Activated naive CD8-positive, alpha-beta T cell treated with anti-CD3 and anti-CD28 coated beads for 36 hours (primary cell): ENCODE measurements at places on chromosomes 11 and 22.

- DNase-seq, result no peak
Measured at GRCh38 chr11:23111527-23111926, 251.3 kb upstream of the CCDC179 start.

- DNase-seq, result no peak
Measured at GRCh38 chr11:102792604-102793003, 5.4 kb downstream of the MMP1 start.

- DNase-seq, result no peak
Measured at GRCh38 chr11:18493310-18493709, 33.4 kb downstream of the TSG101 start.

DNA sequence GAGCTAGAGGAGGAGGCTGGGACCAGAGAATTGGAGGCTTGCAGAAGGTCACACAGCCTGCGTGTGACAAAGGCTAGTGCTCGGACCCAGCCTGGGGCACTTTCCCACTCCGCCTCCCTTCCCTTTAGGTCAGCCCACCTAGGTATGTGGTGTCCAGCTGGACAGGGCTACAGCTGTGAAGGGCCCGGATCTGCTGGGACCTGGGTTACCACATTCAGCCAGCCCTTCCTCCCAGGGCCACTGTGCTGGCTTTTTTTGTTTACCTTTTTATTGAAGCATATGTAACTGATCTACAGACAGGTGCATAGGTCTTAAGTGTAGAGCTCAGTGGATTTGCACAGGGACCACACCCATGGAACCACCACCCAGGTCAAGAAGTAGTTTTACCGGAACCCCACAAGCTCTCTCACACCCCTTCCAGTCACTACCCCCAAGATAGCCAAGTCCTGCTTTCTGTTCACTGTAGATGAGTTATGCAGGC lies 8.7 kb downstream of the CAPN5 start:
- no peak for DNase-seq

DNA sequence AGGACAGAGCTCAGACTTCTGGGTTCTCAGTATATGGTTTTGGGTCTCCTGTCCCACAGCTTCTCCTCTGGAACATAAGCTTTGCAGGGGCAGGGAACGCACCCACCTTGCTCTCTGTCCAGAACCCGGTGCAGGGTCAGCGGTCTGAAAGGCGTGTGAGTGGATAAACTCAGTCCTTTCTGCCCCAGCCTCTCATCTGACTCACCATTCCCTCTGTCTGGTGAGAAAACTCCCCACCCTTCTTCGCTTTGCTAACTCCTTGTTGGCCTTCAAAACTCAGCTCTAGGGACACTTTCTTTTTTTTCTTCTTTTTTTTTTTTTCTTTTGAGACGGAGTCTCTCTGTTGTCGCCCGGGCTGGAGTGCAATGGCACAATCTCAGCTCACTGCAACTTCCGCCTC lies 68.9 kb upstream of the NUP50 start:
- DNase-seq, result no peak

DNA sequence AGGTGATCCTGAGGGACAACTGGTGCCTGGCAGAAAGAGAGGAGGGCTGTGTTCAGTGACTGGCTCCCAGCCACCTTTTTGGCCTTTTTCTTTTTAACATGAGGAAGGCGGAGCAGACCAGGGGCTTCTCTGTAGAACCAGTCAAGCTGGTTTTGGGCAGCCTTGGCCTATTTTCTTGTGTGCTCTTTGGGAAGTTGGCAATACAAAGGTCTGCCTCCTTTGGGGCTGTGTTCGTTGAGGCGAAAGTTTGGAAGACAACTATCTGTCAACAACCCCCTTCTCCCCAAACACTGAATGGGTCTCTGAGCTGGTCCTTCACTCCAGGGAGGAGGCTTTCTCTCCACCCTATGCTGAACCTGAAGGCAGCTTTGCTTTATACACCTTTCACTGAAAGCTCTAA lies 8.5 kb downstream of the MARK2 start:
- no peak for DNase-seq

GRCh38 chr22:35966314-35967045 lies 62.1 kb downstream of the RBFOX2 start:
- DNase-seq, result no peak

GRCh38 chr11:19441288-19441687 lies 200.5 kb upstream of the E2F8 start:
- no peak for DNase-seq

DNA sequence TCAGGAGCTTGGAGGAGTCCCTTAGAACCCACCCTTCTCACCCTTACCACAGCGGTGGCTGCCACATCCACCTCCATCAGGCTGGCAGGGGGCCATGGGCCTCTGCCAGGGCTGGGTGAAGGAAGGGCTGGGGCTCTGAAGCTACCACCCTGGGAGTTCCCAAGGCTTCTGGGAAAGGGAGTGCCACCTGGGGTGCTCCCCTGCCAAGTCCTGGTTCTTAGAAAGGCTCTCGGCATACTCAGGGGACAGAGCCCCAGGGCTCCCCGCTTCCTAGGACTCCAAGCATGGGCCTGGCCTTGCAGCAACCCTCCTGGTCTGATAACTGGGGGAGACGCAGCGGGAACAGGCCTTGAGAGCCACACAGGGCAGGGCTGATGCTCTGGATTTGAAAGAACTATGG lies 438 bp upstream of the PLA2G3 start:
- no peak for DNase-seq

DNA sequence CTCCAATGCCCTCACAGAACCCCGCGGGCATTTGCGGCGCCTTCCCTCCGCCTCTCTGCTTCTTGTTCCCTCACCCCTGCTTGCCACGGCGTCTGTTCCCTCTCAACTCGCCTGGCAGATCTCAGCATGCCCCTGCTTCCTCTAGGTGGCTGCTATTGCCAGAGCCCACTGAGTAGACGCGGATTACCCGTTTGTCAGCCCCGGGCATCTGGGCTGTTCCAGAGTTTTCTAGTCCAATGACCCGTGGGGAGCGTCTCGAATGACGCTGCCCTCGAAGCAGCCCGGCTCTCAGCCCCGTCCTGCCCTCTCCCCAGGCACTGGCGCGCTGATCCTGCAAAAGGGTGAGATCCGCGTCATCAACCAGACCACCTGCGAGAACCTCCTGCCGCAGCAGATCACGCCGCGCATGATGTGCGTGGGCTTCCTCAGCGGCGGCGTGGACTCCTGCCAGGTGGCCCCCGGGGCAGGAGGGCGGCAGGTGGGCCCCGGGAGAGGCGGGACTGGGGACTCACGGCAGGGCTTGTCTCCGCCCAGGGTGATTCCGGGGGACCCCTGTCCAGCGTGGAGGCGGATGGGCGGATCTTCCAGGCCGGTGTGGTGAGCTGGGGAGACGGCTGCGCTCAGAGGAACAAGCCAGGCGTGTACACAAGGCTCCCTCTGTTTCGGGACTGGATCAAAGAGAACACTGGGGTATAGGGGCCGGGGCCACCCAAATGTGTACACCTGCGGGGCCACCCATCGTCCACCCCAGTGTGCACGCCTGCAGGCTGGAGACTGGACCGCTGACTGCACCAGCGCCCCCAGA lies 49.7 kb downstream of the ST14 start:
- no peak for DNase-seq

GRCh38 chr11:75188671-75189070 lies 37.8 kb downstream of the SLCO2B1 start:
- no peak for DNase-seq

- DNase-seq, result no peak
Measured at GRCh38 chr11:132913886-132914285, 618.4 kb downstream of the OPCML start.

DNA sequence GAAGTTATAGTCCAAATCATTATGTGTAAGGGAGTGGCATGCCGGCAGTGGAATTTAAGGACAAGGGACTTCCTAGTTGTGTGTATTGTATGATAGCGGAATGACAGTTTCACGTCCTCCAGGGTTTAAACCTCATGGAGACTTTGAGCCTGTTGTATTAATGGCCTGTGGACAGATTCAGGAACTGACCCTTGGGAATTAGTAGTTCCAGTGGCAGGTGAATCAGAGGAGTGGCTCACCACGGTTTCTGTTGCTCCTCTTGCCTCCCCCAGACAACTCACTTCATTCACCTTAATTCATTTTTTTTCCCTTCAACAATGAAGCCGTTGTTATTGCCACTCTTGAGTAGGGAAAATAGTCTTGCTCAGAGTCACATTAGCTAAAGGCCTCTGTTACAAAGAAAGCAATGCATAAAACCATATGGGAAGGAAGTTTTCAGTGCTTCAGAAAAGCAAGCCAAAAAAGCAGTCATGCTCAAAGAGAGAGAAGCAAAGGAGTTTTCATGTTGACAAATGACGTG lies 22.6 kb downstream of the AMOTL1 start:
- DNase-seq, result no peak

GRCh38 chr11:118572061-118572980 lies at the start of gene ARCN1:
Gene ARCN1 (plus strand): TSS chr11:118572409. CDS start chr11:118572548, 139 bp downstream.
- DNase-seq, result peak; percentile 77

- no peak for DNase-seq
Measured at GRCh38 chr11:372809-373715, 3.8 kb downstream of the B4GALNT4 start.

GRCh38 chr11:118319337-118319707 lies 14.8 kb downstream of the CD3E start:
- DNase-seq, result no peak

DNA sequence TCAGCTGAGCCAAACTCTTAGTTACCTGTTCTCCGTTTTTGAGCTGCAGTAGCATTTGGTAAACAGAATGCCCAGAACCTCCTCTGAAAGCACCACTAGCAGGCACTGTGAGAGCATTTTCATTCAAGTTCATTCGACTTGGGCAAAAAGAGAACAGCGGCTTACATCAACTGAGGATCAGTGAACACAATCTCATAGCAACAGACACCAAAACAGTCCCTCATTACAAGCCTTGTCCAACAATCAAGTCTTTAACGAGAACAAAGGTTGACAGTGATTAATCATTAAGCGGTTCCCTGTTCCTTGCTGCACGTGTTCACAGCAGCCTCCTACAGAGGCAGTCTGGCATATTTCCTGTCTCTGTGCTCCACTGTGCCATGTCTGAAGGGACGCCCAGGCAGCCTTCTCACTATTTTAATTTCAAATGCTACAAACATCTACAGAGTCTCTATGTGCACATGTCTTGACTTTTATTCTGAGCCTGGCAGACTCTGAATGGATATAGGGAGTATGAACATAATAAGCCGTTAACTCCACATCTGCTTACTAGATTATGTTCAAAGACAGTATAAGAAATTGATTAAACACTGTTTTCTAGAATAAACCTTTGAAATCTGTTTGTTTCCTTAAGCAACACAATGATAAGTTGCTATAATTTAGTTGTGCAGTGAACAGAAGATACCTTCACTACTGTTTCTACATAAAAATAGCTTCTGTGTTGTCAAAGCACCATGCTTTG lies 88.3 kb upstream of the MTMR2 start:
- DNase-seq, result peak; percentile 43

- DNase-seq, result no peak
Measured at GRCh38 chr22:20423008-20423905, 14.4 kb downstream of the SCARF2 start.

GRCh38 chr11:71384561-71384960 lies 63.6 kb downstream of the DHCR7 start:
- no peak for DNase-seq

DNA sequence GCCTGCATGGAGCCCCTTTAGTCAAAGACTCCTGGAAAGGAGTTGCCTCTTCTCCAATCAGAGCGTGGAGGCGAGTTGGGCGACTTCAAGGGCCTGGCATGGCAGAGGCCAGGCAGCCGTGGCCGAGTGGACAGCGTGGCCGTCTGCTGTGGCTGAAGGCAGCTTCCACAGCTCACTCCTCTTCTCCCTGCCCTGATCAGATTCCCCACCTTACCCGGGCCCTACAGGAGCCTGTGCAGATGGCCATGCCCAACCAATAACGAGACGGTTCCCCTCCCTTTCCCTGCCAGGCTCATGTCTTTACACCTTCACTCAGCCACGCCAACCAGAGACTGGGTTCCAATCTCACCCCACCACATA lies 20.0 kb upstream of the SLC22A12 start:
- no peak for DNase-seq

- no peak for DNase-seq
Measured at GRCh38 chr22:47775686-47776085, 1013.2 kb downstream of the TBC1D22A start.

- DNase-seq, result no peak
Measured at GRCh38 chr11:131219646-131220045, 150.8 kb upstream of the NTM start.

DNA sequence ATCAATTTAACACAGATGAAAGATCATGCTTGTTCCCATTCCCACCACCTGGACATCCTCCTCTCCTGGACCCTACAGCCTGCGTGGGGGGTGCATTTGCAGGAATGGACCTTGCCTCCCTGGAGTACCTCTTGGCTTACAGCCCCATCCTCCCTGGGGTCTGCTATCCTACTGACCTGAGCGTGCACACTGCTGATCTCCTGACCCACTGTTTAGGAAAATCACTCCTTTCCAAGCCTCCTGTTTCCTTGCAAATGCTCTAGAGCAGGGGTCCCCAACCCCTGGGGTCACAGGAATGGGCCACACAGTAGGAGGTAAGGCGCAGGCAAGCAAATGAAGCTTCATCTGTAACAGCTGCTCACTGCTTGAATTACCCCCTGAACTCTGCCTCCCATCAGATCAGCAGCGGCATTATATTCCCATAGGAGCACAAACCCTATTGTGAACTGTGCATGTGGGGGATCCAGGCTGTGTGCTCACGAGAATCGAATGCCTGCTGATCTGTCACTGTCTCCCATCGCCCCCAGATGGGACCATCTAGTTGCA lies 88.2 kb upstream of the SEPTIN5 start:
- DNase-seq, result no peak

DNA sequence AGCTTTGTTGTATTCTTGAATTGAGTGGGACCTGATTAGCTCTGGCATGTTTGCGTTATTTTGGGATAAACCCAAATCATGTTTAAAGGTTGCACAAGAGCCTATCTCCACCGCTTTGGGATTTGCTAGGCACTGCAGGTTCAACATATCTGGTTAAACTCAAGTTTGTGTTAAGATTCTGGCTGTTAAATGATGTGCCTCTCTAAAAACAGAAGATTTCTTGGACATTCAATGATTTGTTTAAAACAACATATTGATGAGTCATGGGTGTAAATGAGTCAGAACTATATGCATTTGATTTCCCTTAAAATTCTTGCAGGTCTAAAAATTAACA lies 67.4 kb downstream of the AMOTL1 start:
- no peak for DNase-seq

DNA sequence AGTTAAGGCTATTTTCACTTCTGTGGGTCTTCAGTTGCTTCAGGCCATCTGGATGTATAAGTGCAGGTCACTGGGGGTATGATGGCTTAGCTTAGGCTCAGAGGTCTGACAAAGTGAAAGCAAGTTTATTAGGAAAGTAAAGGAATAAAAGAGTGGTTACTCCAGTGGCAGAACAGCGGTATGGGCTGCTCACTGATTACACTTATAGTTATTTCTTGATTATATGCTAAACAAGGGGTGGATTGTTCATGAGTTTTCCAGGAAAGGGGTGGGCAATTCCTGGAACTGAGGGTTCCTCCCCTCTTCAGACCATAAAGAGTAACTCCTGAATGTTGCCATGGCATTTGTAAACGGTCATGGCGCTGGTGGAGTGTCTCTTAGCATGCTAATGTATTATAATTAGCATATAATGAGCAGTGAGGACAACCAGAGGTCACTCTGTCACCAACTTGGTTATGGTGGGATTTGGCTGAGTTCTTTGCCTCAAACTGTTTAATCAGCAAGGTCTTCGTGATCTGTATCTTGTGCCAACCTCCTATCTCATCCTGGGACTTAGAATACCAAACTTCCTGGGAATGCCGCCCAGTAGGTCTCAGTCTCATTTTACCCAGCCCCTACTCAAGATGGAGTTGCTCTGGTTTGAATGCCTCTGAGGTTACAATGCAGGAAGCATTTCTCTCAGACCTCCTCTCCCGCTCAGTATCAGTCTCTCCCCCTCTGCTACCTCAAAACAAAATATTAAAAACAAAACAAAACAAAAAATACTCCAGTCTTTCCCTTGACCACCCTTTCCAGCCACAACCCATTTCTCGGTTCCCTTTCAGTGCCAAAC lies 106.6 kb upstream of the SLC22A12 start:
- no peak for DNase-seq

- no peak for DNase-seq
Measured at GRCh38 chr11:128886406-128887124, 4.6 kb upstream of the KCNJ5 start.
